CD8-positive, alpha-beta T cell (primary cell): ENCODE measurements at places on chromosomes 3 and 15.

- DNase-seq: no peak
Measured at GRCh38 chr15:78050826-78051225, 26.7 kb downstream of the TBC1D2B start.

DNA sequence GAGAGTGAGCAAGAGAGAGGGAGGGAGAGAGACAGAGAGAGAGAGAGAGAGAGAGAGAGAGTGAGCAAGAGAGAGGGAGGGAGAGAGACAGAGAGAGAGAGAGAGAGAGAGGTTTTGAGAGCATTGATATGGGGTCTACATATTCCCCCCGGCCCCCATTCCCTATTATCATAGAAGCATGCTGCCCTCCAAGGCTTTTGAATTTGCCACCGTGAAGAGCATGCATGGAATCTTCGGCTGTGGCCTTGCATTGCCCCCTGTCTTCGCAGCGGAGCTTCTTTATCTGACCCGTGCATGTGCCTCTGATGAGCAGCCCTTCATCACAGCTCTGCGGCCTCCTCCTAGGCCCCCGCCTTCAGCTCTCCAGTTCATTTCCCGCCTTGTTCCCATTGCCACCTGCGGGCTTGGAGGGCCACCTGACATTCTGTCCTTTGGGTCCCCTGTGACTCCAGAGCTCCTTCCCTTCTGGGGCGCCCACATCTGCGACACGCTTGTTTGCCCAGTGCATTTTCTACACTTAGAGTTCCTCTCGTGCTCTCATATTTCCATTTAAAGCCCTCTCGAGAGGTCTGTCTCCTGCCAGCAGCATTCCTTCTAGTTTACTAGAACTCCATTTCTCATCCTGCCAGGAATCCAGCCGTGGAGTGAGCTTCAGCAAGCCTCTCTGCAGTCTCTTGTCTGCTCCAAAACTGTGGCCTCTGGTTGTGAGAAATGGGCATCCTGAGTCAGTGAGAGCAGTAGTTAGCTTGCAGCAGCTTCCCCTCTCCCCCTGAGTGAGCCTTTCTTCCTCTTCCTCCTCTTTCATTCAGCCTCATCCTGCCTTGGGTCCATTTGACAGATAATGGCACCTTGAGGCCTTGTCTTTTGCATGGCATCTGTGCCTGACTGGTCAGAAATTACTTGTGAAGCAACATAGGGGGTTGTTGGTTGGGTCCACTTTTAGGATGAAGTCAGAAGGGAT lies 25.3 kb downstream of the LPP start:
- no peak for DNase-seq

DNA sequence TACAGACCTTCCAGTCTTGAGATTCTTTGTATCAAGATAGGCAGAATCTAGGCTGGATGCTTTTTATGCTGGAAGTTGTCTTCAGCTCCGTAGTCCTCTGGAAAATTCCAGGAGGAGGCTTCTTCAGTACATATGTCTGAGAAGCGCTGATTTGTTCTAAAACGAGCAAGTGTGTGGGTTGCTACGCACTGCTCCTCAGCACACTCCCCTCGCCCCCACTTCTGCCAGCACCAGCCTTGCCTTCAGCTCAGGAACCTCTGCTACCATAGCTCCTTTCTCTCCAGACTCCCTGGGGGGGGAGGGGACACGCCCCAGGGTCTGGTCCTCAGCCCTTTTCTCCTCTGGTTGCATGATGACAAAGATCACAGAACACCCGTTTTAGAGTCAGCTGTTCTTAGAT lies 75.5 kb upstream of the TRA2B start:
- DNase-seq: no peak

DNA sequence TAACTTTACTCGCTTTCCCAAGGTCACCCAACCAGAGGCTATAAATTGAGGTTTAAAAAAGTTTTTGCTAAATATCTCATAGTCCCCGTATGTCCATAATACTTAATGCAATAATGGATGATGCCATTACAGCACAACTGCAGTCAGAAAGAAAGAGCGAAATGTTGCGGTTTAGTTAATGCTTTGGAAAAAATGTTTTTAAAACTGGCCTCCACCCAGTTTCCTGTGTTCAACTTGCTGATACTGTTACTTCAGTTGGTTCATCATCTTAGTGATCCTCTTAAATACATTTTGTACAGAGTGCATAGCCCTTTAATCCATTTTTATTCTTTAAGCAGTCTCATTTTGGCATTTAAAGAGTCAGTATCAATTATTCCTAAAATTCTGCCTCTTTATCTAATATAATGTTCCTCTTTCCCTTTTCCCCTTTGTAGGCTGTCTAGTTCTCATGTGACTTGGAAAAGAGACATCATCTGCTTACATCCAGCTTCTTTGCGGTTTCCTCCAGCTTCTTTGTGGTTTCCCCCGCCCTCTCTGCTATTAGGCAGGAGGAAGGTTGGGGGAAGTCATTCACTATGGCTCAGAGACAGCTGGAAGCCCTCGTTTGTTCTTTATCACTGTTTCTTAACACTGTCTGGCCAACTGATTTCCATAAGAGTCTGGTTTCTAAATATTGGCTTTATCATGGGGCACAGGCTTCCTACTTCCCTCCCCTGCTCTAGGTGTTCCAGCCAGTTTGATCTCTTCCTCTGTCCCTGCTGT lies 154.3 kb downstream of the GOLIM4 start:
- no peak for DNase-seq

- DNase-seq: no peak
Measured at GRCh38 chr3:37957539-37957936, 33.0 kb upstream of the VILL start.

- no peak for DNase-seq
Measured at GRCh38 chr3:171218069-171218468, 191.5 kb upstream of the SLC2A2 start.

GRCh38 chr15:101570241-101570640 lies 80.7 kb upstream of the PCSK6 start:
- no peak for DNase-seq

GRCh38 chr3:128168836-128169235 lies 15.6 kb downstream of the EEFSEC start:
- DNase-seq: no peak

GRCh38 chr3:157542711-157543500 lies 39.7 kb upstream of the VEPH1 start:
- DNase-seq: no peak

- no peak for DNase-seq
Measured at GRCh38 chr3:44419923-44420650, 57.4 kb downstream of the ZNF445 start.

DNA sequence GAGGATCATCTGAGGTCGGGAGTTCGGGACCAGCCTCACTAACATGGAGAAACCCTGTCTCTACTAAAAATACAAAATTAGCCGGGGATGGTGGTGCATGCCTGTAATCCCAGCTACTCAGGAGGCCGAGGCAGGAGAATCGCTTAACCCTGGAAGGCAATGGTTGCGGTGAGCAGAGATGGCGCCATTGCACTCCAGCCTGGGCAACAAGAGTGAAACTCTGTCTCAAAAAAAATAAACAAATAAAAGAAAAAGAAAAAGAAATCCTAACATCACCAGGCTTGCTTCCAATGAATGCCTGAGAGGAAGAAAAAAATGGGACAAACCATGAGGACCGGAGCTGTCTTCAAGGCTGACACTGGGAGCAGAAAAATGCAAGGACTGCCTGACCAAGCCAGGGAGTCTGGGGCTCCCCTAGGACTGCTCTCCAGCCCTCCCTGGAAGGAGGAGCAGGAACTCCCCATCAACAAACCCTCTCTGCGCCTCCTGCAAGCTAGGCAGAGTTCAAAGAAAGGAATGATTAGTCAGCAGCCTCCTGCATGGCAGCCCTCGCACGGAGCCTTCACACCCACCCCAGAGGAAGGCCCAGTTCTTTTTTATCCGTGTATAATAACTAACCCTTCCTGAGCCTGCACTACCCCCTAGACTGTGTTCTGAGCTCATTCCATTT lies 55.4 kb downstream of the NUP210 start:
- DNase-seq: no peak

GRCh38 chr3:57451150-57451846 lies 92.8 kb downstream of the DNAH12 start:
- no peak for DNase-seq

DNA sequence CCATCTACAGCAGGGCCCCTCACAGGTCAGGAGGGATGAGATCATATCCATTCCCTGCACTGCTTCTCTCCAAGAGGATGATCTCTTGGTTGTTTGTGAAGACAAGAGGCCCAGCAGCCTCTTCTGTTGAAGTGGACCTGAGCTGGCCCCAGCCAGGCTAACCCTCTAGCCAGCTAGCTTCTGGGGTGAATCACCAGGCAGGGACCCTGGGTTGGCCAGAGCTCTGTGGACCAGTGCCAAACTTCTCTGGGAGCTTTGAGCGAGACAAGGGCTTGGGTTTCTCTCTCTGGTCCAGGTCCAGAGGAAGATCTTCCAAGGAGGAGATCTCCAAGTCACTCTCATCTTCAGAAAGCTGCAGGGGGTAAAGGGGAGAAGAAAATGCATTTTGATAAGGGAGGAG lies 52.7 kb downstream of the CLDN18 start:
- no peak for DNase-seq

DNA sequence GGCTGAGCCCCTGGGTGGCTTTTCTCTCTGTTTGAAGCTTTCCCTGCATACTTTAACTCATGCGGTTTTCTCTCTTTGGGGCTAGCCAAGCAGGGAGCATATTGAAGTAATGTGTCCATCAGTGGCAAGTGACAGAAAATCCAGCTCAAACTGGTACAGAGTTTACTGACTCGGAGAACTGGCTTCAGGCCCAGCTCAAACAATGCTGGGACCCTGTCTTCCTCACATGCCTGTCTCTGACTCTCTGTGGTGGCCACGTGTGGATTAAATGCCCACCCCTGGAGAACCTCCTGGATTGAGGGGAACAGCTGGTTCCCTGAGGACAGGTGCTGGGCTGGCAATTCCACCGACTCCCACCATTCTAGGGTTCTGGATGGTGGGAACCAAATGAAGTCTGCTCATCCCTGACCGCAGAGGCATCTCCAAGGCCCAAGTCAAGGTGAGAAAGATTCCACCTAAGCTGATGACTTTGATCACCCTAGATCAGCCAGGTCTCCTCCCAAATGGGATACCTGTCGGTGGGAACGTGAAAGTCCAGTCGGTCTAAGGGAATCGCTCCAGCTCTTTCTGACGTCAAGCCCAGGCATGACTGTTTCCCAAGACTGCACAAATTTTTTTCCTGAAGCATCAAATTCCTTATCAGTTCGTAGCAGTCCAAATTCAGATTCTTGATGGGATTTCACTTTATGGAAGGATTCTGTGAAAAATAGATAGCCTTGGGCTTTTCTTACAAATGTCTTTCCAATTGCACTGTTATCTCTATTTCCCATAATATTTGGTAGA lies 16.3 kb upstream of the HDAC11 start:
- DNase-seq: no peak

DNA sequence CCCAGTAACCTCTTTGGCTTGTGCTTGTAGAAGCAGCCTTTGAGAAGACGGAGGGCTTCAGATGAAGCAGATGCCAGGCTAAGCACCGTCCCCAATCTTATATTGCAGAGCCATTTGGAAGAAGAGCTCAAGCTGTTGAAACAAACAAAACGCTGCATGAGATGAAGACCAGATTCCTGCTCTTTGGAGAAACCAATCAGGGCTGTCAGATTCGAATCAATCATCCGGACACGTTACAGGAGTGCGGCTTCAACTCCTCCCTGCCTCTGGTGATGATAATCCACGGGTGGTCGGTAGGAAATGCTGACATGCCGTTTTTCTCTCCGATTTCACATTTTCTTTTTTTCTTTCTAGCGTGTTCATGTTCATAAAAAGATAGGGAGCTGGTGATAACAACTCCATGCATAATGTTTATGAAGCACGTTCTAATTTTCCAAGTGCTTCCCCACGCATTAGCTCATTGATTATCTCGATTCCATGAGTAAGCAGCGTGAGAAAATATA lies 106.5 kb downstream of the LIPC start:
- no peak for DNase-seq

- DNase-seq: peak; percentile 30
Measured at GRCh38 chr3:45911511-45912226, 25.3 kb downstream of the CCR9 start.

GRCh38 chr15:67150023-67150860 lies 84.8 kb downstream of the SMAD3 start:
- DNase-seq: peak; percentile 45

GRCh38 chr3:146156095-146156494 lies 4.9 kb downstream of the PLOD2 start:
- DNase-seq: no peak

DNA sequence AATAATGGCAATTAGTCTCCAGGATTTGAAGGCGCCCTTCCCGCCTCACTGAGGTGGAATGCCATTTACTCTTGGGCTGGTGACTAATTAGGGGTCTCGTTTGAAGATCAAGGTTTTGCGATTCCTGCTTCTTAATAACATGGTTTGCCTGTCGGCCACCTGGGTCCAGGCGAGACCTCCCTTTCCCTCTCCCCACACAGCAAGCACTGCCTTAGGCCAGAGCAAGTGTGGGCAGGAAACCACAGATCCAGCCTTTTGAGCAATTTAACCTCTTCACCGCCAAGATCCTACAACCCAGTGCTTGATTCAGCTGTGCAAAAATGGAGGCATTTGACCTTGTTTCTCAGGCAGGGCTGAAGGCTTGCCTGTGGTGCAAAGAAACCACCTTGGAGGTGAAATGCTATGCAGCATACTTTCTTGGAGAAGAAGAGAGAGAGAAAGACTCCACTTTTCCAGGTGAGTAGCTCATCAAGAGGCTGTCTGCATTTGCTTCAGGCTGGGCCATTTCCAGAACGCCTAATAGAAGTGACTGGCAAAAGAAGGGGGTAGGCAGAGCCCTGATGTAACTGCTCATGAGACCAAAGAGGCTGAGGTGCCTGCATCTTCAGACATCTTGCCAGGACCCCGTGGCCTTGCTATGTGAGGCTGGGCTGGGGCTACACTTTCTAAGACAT lies 34.1 kb upstream of the WNT5A start:
- no peak for DNase-seq

DNA sequence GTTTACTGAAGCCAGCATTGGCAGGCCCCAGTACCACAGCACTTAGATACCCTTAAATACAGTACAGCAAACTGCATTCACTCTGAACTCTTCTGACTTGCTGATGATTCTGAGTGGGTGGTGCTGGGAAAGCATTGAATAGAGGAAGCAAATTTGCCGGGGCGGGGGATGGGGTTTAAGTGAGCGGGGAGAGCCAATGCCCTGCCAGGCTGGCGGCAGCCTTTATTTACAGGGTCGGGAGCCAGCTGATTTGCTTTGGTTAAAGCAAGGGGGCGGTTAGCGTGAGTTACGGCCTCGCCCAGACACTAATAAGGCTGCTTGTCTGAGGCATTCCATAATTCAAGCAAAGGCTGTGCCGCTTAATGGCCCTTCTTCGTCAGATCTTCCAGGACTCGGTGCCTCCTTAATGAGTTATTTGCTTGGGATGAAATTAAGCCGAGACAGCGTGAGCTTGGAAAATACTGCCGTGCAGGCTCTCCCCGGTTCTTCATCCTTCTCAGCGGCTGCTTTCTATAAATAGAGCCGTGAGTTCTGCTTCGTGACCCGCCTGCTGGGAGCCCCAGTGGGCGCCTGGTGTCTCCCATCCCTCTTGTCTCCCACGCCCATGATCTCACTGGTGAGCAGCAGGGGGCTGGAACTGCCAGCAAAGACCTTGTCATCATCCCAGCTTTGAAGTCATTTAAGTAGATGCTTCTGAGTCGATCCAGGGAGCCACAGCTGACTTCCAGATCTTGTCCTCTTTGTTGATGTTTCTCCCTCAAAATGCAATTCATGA lies 25.8 kb downstream of the SPSB4 start:
- peak; percentile 31 for DNase-seq
